ENCODE measurements at places on chromosomes 7 and 10. TPM values are rescaled to one million over a fixed set of nuclear protein-coding genes. Genes with fewer than 3 reads are reported as not detected.

GARIN1A gene
- 0.80 TPM for polyA plus RNA-seq

RADIL gene
- polyA plus RNA-seq, result 0.93 TPM

FAM180A gene
- 1.3 TPM for polyA plus RNA-seq

CLCN1 gene
- polyA plus RNA-seq, result 0.44 TPM

AKR1C4 gene
- not detected for polyA plus RNA-seq

COL17A1 gene
- polyA plus RNA-seq, result 80.9 TPM

DRGX gene
- not detected for polyA plus RNA-seq

CACUL1 gene
- 6.9 TPM for polyA plus RNA-seq

SPDYE18 gene
- 0.20 TPM for polyA plus RNA-seq

EVX1 gene
- polyA plus RNA-seq, result not detected

CELF2 gene
- 2.2 TPM for polyA plus RNA-seq

POMZP3 gene
- polyA plus RNA-seq, result 8.3 TPM

STEAP2 gene
- polyA plus RNA-seq, result 2.1 TPM

NAPEPLD gene
- polyA plus RNA-seq, result 1.1 TPM

SLC26A4 gene
- polyA plus RNA-seq, result 0.02 TPM

CPVL gene
- polyA plus RNA-seq, result 4.6 TPM

SPDYE1 gene
- not detected for polyA plus RNA-seq

SPDYE9 gene
- polyA plus RNA-seq, result not detected

NEUROG3 gene
- not detected for polyA plus RNA-seq

OR2A5 gene
- polyA plus RNA-seq, result not detected

IL2RA gene
- 0.18 TPM for polyA plus RNA-seq

COL28A1 gene
- polyA plus RNA-seq, result 1.1 TPM

TAS2R60 gene
- not detected for polyA plus RNA-seq
